Hypothalamus (tissue), 51 donors: ENCODE measurements at places on chromosomes 2 and 18.

- no peak for DNase-seq
Observed at GRCh38 chr18:8478968-8479370, 130.3 kb upstream of the RAB12 start.

GRCh38 chr2:64643838-64644457, 9.8 kb downstream of the SERTAD2 start:
- DNase-seq: no peak

DNA sequence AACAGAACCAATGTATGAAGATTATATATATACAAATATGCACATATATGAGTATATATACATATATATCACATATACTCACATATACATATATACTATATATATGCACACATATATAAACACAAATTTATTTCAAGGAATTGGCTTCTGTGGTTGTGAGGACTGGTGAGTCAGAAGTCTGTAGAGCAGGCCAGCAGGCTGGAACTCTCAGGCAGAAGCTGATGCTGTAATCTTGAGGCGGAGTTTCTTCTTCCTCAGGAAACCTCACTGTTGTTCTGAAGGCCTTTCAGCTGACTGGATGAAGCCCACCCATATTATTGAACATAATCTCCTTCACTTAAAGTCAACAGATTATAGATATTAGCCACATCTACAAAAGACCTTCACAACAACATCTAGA, 143.9 kb upstream of the CREB1 start:
- DNase-seq: no peak

DNA sequence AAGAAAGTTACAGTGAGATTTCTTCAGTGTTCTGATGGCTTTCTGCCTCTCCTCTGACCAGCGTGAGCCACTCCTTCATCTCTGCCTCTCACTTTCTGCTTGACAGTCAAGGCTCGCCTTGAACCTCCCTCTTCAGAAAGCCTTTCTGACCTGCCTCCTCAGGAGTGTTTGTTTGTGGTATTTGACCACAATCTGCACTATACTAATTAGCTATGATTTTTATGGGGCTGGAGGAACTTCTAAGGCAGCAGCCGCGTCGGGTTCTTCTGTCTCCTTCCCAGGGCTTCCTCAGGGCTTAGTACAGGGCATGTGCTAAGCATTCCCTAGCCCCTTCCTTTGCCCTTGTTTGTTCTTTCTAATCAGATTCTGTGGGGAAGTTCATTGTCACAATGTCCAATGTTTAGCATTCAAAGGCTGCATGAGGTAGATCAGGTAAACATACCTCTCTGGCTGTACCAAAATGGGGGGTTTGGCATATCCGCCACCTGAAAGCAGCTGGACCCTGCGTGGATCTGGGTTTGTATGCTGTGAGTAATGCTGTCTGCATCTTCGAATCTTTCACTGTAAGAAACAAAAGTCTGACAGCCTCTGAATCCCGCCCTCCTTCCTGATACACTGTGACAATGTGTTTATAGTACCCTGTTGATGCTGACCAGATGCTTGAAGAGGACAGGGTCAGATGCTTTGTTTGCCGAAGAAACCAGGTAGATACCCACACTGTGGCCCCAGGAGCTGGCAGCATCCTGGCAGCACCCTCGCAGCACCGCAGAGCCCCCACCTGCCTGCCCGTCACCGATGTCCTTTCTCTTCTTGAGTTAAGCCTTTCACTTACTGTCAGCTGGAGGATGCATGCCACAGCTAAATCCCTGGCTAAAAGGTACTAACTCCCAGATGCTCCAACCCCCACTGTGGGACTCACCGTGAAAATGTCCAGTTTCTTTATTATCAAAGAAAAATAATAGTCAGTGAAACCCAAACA, 260.8 kb upstream of the HDAC4 start:
- no peak for DNase-seq

GRCh38 chr2:39156107-39156506, 35.3 kb upstream of the SOS1 start:
- DNase-seq: no peak

DNA sequence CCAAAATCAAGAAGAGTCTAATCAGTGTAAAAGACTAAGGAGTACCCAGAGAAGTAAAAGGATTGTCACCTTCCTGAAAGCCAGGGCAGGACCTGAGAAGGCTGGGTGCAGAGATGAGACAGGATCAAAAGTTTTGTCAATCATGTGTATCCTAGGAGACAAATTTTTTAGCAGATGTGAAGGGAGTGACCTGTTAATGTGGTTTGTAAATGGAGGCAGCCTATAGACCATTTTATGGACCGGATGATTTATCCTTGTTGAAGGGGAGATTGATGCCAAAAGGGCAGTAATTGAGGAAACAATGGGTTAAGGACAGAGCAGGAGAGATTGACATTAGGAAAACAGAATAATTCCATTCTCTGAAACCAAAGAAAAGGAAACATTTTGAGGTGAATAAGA, 813 bp downstream of the NDC80 start:
- DNase-seq: no peak

- DNase-seq: no peak
Observed at GRCh38 chr2:136281281-136282114, 163.5 kb upstream of the CXCR4 start.

DNA sequence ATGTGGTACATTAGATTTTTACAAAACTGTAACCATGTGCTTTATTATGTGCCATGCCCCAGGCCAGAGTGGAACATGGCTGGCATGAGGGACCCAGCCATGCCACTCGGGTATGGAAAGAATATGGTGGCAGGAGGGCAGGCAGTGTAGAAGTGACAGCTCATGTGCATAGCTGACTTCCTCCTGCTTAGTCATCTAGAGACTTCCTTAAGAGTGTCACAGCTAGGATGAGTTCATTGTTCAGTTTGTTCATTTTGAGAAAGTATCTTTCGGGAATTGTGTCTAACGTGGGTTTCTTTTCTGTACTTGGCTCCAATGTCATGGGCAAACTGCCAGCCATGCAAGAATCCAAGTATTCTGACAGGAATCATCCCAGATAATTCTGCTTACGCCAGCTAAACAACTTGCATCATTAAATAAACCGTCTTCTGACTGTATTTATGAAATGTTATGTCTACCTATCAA, 94.3 kb upstream of the ITGB6 start:
- DNase-seq: no peak

DNA sequence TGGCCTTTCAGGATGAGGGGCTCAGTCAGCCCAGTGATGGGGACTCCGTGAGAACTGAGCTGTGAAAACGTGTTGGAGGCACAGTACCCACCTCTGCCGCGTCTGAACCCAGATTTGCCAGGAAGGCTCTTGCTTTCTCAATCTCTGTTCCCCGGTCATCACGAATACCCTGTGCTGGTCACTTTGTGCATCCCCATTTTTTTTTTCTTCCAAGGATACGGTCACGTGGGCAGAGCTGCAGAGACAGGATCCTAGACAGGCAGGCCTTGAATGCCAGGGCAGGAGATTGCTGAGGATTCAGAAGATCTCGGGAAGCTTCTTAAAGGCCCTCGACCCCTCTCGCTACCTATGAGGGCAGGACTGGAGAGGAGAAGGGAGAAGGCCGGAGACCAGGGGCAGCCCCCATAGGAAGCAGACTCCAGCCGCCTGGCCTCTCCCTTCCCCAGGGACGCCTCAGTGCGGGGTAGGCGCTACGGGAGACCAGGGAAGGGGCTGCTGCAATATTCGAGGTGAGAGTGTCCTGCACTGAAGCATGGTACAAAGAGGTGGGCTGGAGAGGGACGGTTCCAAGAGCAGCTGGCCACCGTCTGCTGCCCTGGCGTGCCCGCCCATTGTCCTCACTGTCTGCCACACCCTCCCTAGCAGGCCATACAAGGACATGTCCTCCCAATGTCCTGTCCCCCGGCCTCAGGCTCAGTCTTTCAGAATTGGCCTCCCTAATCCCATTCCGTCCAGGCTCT, 29.0 kb upstream of the TAF1B start:
- DNase-seq: no peak

- no peak for DNase-seq
Observed at GRCh38 chr18:77995593-77995992, 745.9 kb downstream of the GALR1 start.

DNA sequence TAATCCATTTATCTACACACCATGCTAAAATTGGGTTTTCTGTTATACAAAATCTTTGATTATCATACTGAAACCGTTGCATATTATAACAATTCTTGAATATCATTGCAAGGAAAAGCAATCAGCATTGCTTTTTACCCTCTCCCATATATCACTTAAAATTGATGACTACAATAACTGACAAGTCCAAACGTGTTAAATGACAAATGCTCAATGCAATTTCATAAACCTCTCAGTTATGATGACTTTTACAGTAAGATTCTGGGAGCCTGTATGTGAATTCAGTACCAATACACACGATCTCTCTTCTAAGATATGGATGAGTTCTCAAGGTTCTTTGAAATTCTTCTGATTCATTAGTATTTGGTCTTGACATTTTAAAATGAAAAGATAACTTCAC, 368.5 kb upstream of the TRIB2 start:
- no peak for DNase-seq
